ENCODE measurements at places on chromosomes 11 and 22.

DNA sequence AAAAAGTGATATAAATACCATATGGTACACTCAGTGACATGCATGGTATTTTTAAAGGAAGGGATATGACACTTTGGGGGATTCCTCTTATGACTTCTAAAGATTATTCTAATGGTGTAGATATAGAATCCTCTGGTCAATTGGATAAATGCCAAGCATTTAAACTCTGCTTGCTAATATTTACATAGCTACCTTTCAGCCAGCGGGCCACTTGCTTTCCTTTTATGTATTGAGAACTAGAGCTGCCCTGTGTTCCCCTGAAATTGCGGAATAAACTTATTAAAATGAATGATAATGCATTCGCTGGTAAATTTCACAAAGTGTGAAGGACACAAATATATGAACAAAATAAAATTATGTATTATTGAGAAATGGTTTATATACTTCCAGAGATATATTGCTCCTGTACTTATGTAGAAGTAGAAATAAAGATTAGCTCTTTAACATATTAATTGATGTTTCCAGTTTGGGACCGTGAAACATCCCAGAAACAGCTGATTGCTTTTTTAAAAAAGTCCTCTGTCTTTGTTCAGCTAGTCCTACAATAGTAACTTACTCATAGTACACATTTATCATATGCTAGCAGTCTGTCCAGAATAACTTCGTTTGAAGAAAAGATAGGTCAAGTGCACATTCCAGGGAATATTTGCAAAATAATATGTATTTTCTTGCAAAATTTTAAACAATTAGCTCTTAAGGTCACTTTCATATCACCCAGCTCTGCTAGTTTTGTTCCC, 40.1 kb upstream of the CARD18 start:
- DNase-seq, result no peak

DNA sequence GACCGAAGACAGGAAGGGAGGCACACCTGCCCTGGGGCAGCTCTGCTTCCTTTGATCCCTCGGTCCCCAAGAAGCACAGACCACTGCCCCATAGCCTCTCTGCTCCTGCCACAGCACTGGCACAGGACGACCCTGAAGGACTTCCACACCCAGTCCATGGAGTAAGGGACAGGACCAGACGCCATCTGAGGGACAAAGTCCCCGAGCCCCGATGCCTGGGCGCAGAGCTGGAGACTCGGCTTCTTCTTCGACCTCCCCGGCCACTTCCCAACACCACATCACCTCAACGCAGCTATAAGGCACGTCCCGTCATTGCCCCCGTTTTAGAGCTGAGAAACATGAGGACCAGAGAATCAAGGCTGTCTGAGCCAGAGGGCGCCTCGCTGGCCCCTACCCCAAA, 310.5 kb downstream of the BRD1 start:
- no peak for DNase-seq

DNA sequence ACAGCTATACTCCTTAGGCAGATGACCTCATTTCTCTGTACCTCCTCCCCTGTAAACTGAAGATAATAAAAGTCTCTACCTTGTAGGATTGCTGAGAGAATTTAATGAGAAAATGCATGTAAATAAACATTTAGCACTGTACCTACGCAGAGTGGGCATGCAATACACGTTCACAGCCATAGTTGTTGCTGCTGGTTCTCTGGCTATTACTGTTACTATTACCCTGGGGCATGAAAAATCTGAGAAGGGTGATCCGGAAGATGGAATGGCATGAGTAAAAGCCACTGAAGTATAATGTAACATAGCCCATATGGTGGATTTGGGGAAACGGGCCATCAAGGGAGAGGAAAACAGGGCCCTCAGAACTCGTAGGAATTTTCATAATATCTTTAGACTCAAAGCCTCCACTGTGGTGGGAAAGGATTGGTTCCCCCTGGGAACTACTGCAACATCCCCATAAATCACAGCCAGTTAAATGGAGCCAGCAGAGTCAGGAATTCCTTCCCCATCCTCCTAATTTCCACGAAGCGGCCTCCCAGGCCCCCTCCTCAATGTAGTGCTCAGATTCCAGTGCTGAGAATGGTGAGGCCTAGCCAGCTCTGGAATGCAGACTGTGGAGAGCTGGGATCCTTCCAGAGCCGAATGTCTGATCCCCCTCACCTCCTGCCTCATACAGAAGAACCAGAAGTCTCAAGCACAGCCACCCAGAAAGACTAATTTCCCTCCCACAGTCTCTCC, 205.3 kb downstream of the MN1 start:
- DNase-seq, result no peak

DNA sequence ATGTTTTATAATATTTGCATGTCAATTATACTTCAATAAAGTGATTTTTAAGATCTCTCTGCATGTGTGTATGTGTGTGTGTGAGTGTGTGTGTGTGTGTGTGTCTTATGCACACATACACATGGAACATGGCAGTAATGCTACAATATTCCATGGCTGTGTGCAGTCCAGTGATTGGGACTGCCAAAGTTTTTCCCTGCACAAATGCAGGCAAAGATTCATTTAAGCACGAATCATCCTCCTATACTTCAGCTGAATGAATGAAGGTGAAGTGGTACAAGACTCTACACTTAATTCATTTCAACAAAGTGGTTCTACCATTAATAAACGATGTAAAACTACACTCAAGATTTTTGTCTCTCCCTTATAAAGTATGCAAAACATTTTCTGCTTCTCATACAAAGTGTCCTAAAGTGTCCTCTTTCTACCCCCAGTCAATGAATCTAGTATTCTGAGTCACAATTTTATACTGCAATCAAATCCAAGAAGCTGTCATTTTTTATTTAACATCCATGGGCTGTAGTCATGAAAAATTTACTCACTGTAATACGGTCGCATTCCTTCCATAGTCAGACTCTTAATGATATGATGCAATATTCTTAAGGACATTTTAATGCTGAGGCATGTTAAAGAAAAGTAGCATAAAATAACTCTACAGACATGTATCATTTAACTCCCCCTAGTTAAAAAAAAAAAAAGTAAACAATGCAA, 132.4 kb downstream of the TTC28 start:
- no peak for DNase-seq

GRCh38 chr11:120268686-120269085, 28.7 kb downstream of the POU2F3 start:
- no peak for DNase-seq

- no peak for DNase-seq
Observed at GRCh38 chr11:44930588-44931302, 19.9 kb downstream of the TP53I11 start.

GRCh38 chr11:796565-797295, 1.4 kb downstream of the SLC25A22 start:
- DNase-seq, result no peak

DNA sequence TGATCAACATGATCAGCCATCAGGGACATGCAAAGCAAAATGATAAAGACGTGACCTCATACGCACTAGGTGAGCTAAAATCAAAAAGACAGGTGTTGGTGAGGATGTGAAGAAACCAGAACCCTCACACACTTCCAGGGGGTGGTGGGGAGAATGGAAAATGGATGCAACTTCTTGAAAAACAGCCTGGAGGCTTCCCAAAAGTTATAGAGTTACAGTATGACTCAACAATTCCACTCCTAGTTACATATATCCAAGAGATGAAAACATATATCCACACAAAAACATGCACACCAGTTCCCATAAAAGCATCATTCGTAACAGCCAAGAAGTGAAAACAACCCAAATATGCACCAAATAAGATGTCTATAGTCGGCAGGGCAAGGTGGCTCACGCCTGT, 42.1 kb upstream of the APLNR start:
- no peak for DNase-seq

- no peak for DNase-seq
Observed at GRCh38 chr11:113505046-113505445, 29.8 kb upstream of the DRD2 start.

DNA sequence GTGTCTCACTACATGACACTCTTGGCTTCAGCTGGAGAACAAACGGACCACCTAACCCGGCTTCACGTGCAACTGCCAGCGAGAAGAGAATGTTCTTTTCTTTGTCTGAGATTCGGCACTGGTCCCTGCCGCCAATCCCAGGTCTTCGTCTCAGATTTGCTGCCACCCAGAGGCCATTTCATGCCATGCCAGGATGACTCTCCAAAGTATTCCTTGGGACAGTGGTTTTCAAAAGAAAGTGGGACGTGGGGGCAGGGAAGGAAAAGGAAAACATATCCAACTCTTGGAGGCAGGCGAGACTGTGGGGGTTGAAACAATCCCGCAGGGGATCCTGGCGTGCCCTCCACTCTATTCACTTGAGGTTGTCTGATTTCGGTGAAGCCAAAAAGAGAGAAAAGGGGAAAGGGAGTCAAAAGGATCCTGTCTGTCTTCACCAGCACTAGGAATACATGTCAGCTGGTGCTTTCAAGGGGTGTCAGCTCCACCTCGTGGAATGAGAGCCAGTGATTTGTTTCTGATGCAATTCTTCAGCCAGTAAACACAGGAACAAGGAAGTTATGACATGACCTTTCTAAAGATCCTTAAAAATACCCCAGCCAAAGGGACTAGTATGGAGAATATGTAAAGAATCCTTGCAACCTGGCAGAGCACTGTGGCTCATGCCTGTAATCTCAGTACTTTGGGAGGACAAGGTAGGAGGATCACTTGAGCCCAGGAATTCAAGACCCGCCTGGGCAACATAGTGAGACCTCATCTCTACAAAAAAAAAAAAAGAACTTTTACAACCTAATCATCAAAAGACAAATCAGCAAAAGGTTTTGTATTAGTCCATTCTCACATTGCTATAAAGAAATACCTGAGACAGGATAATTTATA, 41.0 kb upstream of the APLNR start:
- DNase-seq, result peak; percentile 18

- DNase-seq, result no peak
Observed at GRCh38 chr11:119318240-119319135, 1.6 kb upstream of the MCAM start.

DNA sequence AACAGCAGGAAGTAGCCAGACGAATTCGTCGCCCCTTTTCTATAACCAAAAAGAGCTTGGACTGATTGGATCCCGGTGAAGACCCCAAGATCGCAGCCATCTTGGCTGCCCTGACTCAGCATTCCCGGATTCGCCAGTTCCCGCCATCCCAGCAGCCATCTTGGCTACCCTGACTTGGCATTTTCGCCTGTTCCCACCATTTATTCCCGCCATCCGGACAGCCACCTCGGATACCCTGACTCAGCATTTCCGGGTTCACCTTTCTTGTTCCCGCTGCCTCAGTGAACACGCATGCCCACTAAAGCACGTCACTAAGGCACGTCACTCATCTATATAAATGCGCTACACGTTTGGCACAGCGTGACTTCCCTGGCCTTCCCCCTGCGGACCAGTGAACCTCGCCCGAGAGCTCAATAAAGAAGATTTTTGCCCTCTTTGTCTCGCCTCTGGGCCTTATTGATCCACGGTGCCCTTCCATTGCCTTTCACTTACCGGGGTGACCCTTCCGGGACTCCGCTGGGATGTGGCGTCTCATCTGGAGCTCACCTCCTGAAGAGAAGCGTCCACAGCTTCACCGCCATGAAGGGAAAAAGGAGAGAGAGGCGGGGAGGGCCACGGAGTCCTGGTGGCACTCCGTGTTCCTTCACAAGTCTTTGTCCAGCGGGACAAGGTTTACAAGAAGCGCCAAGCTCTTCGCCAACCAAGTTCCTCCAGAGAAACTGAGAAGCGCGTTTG, 4.0 kb upstream of the OR56A3 start:
- no peak for DNase-seq

- no peak for DNase-seq
Observed at GRCh38 chr22:32477596-32477995, 3.0 kb downstream of the FBXO7 start.

DNA sequence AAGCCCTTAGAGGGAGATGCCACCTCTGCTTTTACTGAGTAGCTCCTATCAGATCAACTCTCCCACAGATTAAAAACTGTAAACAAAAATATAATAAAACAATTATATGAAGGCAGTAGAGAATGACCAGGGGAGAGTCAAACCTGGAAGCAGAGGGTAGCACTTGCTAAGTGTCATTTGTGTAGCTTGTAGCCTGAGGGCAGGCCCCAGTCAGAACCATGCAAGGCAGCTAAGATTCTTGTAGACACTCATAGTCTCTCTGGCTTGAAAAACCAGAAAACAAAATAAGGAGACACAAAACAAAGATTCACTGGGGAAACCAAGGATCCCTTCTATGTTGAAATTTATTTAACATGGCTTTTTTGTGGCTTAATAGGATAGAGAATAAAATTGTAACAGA, 110.4 kb downstream of the WNT11 start:
- DNase-seq, result no peak

DNA sequence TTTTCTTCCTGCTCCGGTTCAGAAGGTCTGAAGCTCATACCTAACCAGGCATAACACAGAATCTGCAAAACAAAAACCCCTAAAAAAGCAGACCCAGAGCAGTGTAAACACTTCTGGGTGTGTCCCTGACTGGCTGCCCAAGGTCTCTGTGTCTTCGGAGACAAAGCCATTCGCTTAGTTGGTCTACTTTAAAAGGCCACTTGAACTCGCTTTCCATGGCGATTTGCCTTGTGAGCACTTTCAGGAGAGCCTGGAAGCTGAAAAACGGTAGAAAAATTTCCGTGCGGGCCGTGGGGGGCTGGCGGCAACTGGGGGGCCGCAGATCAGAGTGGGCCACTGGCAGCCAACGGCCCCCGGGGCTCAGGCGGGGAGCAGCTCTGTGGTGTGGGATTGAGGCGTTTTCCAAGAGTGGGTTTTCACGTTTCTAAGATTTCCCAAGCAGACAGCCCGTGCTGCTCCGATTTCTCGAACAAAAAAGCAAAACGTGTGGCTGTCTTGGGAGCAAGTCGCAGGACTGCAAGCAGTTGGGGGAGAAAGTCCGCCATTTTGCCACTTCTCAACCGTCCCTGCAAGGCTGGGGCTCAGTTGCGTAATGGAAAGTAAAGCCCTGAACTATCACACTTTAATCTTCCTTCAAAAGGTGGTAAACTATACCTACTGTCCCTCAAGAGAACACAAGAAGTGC, 661 bp upstream of the MALAT1 start:
- no peak for DNase-seq

- DNase-seq, result no peak
Observed at GRCh38 chr11:19294444-19294843, 53.7 kb upstream of the E2F8 start.

- no peak for DNase-seq
Observed at GRCh38 chr11:110818032-110818687, 105.9 kb upstream of the ARHGAP20 start.

DNA sequence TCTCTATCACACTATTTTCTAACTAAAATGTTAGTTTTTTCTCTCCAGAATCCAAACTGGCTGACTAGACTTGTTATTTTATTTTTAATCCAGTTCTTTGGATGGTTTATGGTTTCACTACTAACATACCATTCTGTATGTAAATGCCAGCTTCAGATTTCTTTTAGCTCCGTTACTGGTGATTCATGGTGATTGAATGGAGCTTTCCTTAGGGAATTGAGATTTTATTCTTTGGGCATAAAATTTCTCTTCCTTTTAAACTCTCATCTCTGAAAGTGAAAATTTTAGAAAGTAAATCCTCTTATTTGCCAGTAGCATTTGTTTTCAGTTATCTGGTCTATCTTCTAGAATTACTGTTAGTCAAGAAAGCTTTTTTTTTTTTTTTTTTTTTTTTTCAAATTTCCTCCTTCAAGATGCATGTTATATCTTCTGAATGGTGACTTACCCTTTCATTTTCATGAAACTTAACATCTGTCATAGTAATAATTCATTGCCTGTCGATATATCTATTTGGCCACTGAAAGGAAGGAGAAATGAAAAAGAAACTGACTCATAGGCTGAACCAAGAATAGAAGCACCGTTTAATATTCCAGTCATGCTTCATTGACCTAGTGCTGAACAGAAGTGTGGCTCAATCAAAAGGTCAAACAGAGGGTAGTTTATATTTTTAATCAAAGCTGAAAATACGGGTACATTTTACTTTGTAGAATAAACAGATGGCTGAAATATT, 6.4 kb downstream of the ENDOD1 start:
- no peak for DNase-seq

GRCh38 chr11:117828611-117829368, 4.2 kb upstream of the FXYD2 start:
- DNase-seq, result no peak
